ENCODE measurements at places on chromosomes 7 and 10. TPM values are rescaled to one million over a fixed set of nuclear protein-coding genes. Genes with fewer than 3 reads are reported as not detected.

Gene TMEM229A
- total RNA-seq: not detected

Gene FOXP2
- total RNA-seq: 18.1 TPM

Gene HTR5A
- total RNA-seq: not detected

Gene PTF1A
- not detected for total RNA-seq

Gene SMURF1
- total RNA-seq: 37.1 TPM

Gene OPALIN
- total RNA-seq: not detected
